ENCODE measurements at places on chromosomes 4 and X.

- no peak for DNase-seq
Measured at GRCh38 chr4:27861381-27861787, 1000.7 kb downstream of the STIM2 start.

DNA sequence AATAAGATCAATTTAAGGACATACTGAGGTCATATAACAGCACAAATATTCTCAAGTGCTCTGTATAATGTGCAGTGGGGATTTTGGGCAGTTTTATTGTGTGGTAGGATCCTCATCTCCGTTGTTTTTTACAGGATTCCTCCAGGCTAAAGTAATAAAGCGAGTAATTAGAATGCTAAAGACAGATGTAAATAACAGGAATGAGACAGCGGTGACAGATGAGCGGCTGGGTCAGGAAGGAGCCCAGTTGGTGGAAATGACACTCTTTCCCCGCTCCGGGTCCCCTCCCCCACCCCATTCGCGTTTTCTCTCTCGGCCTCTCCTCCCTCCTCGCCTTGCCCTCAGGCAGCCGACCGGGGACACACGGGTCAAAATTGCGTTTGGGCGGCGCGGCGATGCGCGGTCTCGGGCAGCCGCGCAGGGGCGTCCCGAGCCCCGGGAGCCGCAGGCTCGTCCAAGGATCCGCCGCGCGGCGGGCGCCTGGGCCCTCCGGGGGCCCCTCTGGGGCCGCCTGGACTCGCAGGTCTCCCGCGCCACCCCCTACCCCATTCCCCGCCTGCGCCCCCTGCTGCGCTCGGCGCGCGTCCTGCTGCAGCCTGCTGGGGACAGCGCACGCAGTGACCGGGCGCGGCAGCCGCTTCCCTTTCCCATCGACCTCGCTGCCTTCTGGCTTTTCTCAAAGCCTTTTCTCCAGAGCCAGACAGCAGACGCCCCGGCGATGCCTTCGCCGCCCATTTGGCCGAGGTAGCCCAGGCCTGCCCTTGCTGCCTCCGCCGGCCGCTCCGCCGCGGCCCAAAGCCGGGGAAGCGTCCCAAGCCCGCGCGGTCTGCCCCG, 16.2 kb downstream of the POU4F2 start:
- no peak for DNase-seq

DNA sequence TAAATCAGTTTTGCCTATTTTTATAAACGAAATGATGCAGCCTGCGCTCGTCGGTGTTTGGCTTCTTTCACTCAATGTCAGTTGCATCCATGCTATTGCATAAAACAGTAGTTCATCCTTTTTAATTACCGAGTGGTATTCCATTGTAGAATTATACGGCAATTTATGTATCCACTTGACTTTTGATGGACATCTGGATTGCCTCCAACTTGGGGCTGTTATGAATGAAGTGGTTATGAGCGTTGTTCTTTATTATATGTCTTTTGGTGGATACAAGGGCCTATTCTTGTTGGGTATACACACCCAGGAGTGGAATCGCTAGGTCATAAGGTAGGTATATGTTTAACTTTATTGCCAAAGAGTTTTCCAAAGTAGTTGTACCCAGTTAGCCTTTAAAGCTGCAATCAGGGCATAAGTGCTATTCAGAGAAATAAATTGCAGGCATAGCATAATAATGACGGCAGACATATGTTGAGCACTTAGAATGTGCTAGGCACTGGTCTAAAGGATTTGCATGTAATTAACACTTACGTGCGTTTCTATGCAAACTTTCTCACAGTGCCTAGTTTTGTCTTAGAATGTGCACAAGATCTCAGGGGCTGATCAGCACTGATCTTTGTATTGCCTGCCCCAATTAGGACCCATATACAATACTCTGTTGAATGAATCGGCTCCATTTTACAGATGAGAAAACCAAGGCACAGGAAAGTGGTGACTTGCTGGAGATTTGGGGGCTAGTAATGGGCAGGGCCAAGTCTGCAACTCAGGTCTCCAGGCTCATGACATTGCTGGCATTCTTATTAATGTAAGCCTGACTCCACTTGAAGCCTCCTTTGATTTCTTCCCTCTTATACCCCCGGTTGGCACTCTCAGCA, 407.0 kb downstream of the BCOR start:
- no peak for DNase-seq

DNA sequence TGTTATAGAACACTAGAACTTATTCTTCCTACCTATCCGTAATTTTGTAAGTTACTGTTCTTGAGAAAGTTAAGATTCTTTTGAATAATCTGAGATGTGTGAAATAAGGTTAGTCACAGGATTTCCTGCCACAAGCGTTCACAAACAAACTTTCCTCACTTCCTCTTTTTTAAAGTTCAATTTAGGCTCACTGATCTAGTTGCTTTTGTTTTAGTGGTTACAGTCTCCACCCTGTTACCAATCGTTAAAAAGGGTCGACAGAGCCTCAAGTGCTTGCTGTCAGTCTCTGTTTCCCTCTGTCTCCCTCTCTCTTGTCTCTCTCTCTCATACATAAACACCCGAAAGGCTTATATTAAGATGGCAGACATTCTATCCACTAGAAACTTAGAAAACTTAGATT, 35.9 kb upstream of the STK26 start:
- no peak for DNase-seq

DNA sequence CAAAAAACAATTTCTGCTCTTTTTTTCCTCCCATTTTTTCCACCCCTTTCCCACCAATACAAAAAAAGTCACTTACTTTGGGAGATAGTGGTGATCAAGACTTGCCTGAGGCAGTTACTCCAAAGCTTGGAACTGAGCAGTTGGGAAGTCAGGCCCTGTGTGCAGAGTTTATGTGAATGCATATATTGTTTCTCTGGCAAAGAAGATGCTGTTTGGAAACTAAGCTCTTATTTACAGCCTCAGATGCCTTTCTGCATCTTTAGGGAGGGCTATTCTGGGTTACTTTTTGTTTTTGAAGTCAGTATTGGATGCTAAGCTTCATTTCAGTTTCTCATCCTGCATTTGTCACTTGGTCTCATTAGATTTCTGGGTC, 136.3 kb downstream of the ZNF330 start:
- no peak for DNase-seq

DNA sequence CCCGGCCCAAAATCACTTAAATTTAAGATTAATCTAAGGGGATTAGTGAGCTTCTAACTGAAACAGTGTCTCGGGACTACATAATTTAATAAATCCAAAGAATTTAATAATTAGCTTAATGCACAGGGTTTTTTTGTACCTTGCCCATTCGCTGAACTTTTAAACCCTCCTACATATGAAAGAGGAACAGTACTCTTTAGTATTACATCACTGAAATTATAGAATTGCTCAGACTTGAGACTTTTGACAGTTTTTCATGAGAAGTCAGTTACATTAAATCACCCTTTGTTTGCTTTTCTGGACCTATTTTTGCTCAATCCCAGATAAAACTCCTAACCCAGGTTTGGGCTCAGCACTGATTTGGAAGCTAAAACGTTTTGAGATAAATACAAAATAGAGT, 2.4 kb upstream of the TADA2B start:
- DNase-seq: no peak

DNA sequence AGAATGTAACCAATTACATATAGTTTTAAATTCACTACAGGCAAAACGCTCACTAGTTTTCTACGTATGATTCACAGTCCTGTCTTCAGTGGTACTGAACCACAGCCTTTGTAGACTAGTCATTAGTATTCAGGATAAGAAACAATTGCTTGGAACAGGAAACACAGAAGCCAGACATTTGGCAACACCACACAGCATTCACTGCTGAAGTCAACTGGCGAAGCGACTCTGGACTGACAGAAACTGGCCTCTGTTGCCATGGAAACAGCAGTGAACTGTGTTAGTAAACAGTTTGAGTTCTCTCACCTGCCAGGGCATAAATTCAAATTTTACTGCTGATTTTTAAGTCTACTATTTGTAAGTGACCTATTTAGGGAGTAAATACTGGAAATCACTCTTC, 57.6 kb downstream of the MAPK10 start:
- DNase-seq: peak; percentile 2

- DNase-seq: peak; percentile 35
Measured at GRCh38 chr4:60201052-60201673, 999.0 kb upstream of the ADGRL3 start.

- no peak for DNase-seq
Measured at GRCh38 chr4:169601016-169601771, 11.2 kb downstream of the NEK1 start.

DNA sequence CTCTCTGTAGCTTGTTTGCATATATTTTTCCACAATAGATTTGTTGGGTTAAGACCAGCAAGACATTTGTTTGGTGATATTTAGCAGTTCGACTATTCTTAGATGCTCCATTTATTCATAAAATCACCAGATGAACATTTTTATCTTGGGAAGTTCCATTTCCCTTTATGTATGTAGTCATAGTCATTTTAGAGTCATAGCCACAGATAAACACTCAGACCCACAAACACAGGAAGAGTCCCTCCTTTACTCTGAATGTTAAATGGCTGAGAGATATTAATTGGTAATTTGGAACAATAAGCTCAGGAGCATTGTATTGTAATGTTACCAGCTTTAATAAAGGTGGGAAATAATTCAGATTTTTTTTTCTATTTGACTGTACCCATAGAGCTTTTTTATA, 1608.7 kb downstream of the STIM2 start:
- no peak for DNase-seq

GRCh38 chr4:96599752-96600151, 759.9 kb downstream of the PDHA2 start:
- no peak for DNase-seq

DNA sequence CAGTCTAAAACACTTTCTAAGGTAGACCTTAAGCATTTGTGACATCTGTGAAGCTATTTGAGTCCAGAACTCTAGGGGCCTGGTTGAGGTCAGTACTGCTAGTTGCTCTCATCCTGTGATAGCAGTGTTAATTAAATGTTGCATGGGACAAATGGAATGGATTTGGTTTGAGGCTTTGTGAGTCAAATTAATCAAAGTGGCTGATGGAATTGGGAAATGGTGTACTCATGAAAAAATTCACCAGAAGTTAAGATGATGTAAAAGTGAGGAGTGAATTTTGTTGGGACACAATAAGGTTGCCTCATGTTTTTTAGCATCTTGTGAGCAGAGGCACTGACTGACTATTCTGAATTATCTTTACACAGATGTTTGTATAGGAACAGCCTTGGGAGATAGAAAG, 99.2 kb upstream of the ARSJ start:
- DNase-seq: no peak

- DNase-seq: no peak
Measured at GRCh38 chr4:5500165-5500564, 208.2 kb downstream of the EVC2 start.

GRCh38 chrX:85379174-85379907, at the start of gene POF1B:
TSS of gene POF1B (minus strand) at chrX:85379665. CDS start at chrX:85379454, 211 bp downstream.
- DNase-seq: no peak

DNA sequence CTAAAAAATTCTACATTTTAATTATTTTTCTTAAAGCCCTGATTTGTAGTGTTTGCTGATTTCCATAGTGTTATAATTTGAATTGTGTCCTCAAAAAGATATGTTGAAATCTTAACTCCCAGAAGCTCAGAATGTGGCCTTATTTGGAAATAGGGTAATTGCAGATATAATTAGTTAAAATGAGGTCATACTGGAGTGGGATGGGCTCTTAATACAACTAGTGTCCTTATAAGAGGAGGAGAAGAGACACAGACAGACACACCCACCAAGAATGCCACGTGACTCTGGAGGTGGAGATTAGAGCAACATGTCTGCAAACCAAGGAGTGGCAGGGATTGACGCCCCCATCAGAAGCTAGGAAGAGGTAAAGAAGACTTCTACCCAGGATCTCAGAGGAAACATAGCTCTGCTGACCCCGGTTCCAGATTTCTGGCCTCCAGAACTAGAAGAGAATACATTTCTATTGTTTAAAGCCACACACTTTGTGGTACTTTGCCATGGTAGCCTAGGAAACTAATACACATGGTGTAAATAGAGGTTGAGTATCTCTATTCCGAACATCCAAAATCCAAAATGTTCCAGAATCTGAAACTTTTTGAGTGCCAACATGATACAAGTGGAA, 70.5 kb upstream of the IRF2 start:
- DNase-seq: no peak

DNA sequence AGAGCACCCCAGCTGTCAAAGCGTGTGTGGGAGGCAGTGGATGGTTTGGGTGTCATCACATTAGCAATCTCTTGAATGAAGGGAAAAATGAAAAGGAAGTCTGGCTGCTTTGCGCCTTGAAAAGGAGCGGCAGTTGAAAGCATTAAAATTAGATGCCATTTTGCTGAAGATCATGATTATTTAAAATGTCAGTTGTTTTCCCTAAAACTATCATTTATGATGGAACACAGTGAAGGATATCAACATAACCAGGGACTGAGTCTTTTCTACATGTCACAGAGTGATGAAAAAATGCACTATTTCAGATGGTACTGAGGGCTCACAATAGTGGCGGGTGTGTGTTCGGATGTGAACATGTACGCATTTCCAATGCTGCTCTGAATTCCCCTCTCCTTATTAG, 450.2 kb upstream of the CPEB2 start:
- DNase-seq: no peak

- DNase-seq: no peak
Measured at GRCh38 chrX:112081781-112082652, 559 bp downstream of the TRPC5 start.

DNA sequence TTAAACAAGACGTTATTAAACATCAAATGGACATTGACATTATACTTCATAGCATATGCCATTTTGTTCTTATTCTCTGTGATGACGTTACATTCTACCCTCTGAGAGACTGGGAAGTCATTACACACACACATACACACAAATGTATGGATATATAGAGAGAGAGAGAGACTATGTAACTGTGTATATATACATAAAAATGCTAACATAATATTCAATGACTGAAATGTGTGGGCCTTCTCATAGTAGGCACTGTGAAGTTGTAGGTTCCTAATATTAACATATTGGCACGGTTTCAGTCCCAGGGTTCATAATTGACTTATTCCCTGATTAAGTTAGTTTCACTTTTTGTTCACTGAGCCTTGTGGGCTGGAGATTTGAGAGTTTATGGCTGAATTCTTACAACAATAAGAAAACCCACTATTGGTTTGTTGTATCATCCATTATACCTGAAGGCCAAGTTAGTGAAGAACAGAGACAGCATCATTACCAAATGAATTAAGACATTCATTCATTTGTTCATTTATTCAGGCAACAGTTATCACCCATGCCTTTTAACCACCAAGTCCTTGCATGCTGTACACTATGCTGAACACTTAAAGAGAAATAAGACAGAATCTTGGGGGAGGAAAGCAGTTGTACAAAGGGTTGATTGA, 68.5 kb downstream of the GAB1 start:
- DNase-seq: no peak

DNA sequence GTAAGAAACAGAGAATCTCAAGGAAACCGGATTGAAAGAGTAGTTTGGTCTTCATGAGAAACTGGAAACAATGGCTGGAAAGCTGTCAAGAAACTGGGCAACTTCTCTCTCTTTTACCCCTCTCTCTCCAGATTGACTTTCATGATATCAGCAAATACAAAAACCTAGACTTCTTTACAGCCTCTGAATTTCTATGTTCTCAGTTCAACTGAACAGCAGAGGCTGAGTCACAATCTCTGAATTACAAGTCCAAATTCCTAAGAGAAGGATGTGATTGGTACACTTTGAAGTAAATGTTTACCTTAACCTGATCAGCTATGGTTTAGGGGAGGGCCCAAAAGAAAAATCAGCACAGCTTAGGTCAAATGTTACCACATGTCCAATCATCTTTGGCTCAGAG, 974.9 kb downstream of the RPA4 start:
- no peak for DNase-seq

GRCh38 chr4:167883266-167883665, 209.1 kb upstream of the ANXA10 start:
- DNase-seq: no peak
